ENCODE measurements at places on chromosomes 5 and 9.
A peak's percentile ranks its signal among the peaks of the same experiment; 100 is the strongest.

- DNase-seq, result no peak
These were observed 584.3 kb downstream of the CAAP1 start for GRCh38 chr9:26308328-26308727.

GRCh38 chr5:11427569-11427968 lies 476.7 kb downstream of the CTNND2 start:
- DNase-seq, result no peak

GRCh38 chr9:123432331-123433236 lies 76.6 kb downstream of the CRB2 start:
- DNase-seq, result no peak

- DNase-seq, result no peak
These were observed 246.0 kb downstream of the GADD45G start for GRCh38 chr9:89850631-89851325.

DNA sequence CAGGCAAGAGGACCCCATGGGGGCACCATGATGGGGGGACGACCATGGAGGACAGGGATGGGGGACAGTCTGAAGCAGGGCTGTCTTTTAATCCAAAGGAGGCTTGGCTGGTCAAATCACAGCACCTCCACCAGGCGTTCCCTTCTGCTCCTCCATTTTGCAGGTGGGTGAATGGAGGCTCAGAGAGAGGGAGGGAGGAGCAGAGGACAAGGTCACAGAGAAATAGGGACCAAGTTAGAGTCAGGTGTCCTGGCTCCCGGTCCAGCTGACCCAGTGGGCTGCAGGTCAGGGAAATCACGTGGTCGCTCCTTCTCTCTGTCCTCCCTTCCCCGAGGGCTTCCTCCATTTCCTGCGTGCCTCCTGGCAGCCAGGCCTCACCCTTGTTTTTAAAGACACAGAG lies 156.4 kb upstream of the SMIM23 start:
- DNase-seq, result no peak

- no peak for DNase-seq
These were observed 1.8 kb downstream of the ELAVL2 start for GRCh38 chr9:23823986-23824829.

DNA sequence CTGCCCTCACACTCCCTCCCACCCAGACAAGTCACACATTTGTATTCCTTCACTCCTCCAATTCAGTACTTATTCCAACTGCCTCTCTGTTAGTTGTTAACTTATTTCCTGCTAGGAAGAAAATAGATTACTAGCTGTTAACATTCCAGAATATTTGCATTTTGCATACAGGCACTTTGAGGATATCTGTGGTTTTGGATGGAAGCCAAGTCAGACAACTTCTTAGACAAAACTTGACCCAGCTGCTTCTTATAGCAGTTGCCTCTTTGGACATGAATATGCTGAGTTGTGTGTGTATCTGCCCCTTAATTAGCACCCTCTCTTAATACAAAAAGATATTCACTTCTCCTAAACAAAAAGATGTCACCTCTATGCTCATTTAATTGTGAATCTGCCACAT lies 1280.6 kb upstream of the ACO1 start:
- peak; percentile 12 for DNase-seq

GRCh38 chr5:56328753-56329560 lies 95.8 kb upstream of the ANKRD55 start:
- DNase-seq, result no peak

GRCh38 chr9:29974197-29974596 lies 2400.9 kb upstream of the C9orf72 start:
- DNase-seq, result no peak

DNA sequence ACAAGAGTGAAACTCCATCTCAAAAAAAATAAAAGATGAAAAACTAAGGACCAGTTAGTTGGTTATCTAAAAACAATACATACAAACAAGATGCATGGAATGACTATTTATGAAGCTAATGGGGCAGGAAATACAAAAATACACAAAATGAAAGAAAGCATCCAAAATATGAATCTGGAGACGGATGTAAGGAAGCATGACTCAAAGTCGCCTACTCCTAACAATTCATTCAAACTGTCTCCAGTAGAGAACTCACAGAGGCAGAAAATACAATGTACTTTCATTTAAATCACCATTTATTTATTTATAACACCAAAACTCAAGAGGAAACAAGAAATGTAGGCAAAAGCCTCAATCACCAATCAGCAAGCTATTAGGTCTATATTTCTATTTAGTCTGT lies 68.4 kb downstream of the SCAI start:
- DNase-seq, result no peak

Data from Kasumi-1 (cell line).